NCI-H345 (cell line): ENCODE measurements at places on chromosomes 12 and 14.

DNA sequence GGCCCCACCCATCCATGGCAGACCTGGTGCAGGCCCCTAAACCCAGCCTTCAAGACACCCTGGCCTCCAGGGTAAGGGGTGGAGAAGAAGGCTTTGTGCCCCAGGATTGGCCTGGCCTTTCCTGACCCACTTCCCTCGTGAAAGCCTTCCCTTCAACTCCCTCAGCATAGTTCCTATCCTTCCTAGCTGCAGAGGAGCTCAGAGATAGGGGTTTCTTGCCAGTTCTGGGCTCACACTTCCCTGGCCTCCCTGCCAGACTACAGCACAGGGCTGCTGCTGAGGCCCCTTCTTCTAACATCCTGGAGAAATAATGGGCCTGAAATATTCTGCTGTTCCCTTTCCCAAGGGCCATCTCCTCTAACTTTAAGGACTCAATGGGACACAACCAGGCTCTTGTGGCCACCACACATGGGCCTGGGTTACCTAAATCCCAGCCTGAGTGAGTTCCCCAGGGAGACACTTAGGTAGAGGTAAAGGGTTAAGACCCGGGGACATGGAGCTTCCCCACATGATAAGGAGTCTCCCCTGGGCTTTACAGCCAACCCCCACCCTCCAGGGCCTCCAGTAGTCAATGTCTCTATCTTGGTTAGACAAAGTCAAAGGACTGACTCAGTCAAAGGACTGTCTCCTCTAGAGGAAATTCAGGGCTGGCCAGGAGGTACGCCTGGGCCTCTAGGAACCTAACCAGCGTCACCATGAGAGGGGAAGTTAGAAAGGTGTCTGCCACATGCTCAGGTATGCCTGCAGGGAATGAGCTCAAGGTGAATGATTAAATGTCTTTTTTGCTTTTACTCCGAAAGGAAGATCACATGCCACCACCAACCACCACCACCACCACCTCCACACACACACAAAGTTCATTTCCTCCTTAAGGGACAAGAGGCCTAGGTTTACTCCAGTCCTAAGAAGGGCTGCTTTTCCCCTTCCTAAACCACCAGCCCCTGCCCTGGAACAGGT is 7.1 kb downstream of the ZFP36L1 start:
- DNase-seq: no peak

- no peak for DNase-seq
Measured at GRCh38 chr12:38367506-38367905, 50.9 kb downstream of the ALG10B start.

DNA sequence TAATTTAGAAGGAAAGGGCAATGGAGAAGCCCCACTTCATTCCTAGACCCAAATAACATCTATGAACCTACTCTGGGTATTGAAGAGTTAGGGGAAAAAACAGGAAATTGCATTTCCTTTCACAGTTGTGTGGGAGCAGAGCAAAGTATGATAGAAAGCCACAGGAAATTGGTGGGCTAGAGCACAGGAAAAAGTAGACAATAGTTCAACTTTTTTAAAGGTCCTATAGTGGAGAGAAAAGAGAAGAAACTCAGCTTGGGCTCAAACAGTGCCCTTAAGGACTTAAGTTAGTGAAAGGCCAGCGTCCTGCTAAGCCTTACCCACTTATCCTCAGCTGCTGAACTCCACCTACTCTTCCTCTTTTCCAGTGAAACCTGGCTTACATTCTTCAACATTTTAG is 258.1 kb downstream of the DPY19L2 start:
- no peak for DNase-seq

DNA sequence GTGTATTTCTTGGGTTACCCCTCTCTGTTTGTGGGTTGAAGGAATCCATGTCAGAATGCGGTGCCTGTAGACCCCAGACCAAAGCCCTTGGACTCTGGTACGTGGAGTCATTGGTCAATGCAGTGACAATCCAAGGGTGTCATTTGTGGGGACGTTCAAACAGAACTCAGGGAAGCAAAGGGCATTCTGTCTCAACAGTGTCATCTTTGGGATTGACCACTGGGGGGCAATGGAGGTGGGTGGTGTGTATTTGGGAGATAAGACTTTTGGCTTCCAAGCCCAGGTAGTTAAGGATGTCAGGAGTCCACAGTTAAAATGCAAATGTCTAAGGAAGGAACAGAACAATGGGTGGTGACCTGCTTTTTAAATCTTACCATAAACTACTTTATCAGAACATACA is 54.6 kb upstream of the CCDC175 start:
- DNase-seq: peak; percentile 40

DNA sequence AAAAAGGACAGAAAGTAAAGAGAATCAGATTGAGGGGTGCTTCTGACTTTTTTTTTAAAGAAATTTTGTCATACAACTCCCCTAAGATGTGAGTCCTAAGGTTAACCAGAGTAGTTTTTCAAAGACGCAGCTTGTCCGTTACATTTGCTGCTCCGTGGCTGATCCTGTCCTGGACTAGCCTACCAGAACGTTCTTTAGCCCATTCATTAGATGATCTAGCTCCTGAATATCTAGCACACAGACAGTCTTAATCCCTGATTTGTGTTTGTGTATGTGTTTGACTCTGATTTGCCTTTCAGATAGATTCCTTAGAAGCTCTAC is 60.3 kb downstream of the SAMD4A start:
- DNase-seq: no peak

DNA sequence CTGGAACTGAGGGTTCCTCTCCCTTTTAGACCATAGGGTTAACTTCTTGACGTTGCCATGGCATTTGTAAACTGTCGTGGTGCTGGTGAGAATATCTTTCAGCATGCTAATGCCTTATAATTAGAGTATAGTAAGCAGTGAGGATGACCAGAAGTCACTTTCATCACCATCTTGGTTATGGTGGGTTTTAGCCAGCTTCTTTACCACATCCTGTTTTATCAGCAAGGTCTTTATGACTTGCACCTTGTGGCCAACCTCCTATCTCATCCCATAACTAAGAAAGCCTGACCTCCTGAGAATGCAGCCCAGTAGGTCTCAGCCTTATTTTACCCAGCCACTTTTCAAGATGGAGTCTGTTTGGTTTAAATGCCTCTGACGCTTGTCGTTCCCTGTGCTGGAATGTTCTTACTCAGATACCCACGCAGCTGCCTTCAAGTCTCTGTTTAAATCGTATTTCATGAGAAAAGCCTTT is 44.2 kb downstream of the BBS10 start:
- DNase-seq: no peak

GRCh38 chr12:121590476-121591143 is 9.8 kb upstream of the KDM2B start:
- DNase-seq: no peak

GRCh38 chr14:99679111-99679510 is 5.0 kb upstream of the CYP46A1 start:
- DNase-seq: no peak

GRCh38 chr12:12486661-12487240 is 75.9 kb downstream of the DUSP16 start:
- no peak for DNase-seq

GRCh38 chr14:58598028-58598803 is 39.5 kb upstream of the DACT1 start:
- DNase-seq: no peak

GRCh38 chr12:70415987-70416386 is 49.9 kb downstream of the KCNMB4 start:
- DNase-seq: no peak

GRCh38 chr14:50357753-50358395 is 38.8 kb downstream of the CDKL1 start:
- DNase-seq: no peak

GRCh38 chr14:89292579-89293313 is 124.3 kb downstream of the FOXN3 start:
- no peak for DNase-seq

GRCh38 chr12:124114316-124114715 is 141.3 kb downstream of the ZNF664 start:
- no peak for DNase-seq

GRCh38 chr14:49816844-49817243 is 35.7 kb downstream of the NEMF start:
- DNase-seq: no peak

DNA sequence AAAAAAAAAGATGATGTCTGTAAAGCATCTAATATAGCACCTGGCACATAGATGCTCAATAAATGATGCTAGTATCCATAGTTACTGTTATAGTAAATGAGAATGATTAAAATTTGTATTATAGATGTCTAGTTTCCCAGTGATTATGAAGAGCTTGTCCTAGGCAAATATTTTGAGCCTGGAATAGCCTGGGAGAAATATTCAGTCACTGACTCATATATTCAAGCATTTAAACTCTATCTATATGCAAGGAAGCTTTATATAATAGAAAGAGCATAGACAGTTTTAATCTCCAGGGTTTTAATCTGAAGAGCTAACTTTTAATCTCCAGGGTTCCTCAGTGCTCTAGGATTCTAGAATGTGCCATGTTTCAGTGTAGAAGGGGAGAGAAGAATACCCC is 91.5 kb upstream of the VASH1 start:
- no peak for DNase-seq

DNA sequence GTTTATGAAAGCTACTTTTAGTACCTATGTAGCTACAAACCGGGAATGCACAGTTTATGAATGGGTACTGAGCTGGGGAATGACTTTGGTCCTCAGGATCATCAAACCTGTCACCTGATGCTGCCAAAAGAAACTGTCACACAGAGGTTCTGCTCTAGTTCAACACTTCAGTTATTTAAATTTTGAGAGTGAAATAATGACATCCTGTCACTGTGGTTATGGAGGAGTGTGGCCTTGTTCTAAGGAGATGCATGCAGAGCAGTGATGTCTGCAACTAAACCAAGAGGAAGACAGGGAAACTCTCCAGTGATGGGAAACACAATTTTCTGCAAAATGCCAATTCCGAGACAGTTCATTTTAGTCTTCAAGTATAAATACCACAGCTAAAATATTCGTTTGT is 4.8 kb upstream of the AEBP2 start:
- DNase-seq: no peak

DNA sequence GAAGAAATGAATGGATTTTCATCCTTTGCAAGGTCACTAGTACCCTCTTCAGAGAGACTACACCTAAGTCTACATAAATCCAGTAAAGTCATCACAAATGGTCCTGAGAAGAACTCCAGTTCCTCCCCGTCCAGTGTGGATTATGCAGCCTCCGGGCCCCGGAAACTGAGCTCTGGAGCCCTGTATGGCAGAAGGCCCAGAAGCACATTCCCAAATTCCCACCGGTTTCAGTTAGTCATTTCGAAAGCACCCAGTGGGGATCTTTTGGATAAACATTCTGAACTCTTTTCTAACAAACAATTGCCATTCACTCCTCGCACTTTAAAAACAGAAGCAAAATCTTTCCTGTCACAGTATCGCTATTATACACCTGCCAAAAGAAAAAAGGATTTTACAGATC is 40.8 kb downstream of the SPATA7 start:
- no peak for DNase-seq

GRCh38 chr14:52299692-52300278 is 14.3 kb upstream of the PTGER2 start:
- DNase-seq: peak; percentile 45

GRCh38 chr14:25122843-25123242 is 72.9 kb upstream of the STXBP6 start:
- no peak for DNase-seq

DNA sequence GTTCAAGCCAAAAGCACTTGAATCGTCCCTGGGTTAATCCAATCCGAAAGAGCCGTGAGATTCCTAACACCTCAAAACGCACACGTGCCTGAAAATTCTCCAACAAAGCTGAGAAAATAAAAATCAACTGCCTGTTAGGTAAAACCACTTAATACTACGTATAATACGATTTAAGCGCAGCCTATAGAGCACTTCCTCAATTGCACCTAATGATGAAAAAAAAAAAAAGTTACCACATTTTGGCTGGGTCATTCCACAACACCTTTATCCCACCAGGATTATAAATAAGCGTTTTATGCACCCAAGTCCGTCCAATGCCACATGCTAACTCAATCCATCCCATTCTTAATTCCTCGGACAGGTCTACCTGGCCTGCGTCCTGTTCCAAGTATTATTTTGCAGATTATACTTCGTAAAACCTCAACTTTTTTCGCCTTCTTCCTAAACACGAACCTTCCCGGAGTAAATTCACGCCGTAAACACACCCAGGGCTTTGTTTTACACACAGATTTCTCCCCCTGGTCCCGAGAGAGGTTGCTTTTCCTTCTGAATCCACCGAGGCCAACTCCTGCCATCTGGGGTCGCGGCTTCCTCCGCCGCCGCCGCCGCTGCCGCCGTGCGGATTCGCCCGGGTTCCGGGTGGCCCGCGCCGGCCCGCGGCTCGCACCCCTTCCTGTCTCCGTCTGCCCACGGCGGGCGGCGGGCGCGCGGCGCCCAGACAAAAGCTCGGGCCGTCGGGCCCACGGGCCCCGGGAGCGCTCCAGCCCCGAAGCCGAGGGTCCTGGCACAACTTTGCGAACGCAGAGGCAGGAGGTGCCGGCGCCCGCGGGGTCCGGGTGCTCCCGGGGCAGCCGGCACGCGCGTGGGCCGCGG is 66.2 kb downstream of the RNF34 start:
- DNase-seq: no peak

DNA sequence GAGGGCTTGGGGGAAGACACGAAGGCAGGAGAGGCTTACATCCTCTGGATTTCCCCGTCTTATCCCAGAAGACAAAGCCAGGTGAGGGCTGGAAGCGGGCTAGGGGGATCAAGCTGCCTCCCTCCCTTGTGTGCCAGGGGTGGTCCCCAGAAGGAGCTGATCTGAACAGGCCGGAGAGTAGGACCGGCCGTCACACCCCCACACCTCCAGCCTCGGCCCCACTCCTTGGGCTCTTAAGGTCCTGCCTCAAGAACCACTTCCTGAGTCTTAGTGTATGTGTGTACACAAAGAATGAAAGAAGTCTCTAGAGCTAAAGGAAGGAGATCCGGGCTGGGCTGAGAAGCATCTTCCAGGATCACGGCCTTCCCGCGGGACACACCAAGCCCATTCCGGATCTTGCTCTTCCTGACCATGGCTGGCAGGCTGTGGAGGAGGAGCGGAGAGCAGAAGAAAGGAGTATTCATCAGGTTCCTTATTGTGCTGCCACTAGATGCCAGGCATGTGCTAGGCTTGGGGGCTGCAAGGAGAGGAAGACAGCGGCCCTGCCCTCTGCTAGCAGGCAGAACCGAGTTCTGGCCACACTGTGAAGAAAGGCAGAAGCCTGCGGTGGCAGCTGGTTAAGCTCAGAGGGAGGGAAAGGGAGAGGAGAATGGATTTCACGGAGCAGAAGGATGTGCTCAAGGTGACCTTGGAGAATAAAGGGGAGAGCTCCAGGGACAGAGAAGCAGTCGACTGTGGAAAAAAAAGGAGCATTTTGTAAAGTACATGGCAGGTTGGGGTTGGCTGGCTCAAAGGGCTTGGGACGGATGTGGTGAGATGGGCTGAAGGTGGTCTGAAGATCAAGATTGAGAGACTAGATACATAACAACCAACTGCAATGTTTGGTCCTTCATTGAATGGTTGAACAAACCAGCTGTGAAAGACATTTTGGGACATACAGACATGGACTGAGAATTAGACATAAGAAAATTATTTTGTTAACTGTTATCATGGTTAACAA is 1.3 kb upstream of the CD63 start:
- DNase-seq: no peak

DNA sequence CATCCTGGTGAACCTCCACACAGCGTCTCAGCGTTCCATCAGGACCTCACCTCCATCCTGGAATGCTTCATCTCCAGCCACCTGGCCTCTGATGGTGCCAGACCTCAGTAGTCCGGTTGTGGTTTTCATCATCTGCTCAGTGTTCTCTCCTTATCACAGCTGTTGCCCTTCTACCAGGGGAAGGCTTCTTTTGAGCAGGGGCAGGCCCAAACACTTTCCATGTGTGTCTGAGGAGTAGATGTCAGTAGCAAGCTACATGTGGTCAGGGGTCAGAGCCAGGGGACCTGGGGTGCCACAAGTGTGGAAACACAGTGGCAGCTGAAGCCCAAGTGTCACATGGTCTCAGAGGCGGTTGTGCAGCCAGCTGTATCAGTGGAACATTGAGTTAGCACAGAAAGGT is 30.2 kb upstream of the FGD4 start:
- DNase-seq: no peak
